ENCODE measurements at places on chromosomes 5 and 9. TPM values are rescaled to one million over a fixed set of nuclear protein-coding genes. Genes with fewer than 3 reads are reported as not detected.

The FYB1 gene
- total RNA-seq: 129 TPM

The ALDH1A1 gene
- total RNA-seq: not detected

- no peak for DNase-seq
These were observed 56.7 kb downstream of the PCDH1 start for GRCh38 chr5:141821430-141821925.

DNA sequence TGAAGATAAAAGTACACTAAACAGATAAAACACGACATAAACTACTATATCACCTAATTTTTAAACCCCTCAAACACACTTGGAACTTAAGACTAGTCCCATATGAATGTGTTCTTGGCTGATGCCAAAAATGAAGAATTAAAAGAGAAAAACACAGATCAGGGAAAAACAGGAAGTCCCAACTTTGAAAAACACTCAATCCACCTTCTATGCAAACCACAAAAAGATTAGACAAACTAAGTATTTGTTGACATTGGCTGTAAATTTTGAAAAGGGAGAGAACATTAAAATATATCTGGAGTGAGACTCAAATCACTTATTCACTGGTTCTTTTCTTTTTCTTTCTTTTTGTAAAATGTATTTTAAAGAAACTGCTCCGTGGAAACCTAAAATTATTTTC, 81.4 kb downstream of the ANKH start:
- DNase-seq: no peak

Measured in activated naive CD4-positive, alpha-beta T cell treated with anti-CD3 and anti-CD28 coated beads for 36 hours (primary cell).